Effector memory CD8-positive, alpha-beta T cell (primary cell): ENCODE measurements at places on chromosomes 7 and 10.

DNA sequence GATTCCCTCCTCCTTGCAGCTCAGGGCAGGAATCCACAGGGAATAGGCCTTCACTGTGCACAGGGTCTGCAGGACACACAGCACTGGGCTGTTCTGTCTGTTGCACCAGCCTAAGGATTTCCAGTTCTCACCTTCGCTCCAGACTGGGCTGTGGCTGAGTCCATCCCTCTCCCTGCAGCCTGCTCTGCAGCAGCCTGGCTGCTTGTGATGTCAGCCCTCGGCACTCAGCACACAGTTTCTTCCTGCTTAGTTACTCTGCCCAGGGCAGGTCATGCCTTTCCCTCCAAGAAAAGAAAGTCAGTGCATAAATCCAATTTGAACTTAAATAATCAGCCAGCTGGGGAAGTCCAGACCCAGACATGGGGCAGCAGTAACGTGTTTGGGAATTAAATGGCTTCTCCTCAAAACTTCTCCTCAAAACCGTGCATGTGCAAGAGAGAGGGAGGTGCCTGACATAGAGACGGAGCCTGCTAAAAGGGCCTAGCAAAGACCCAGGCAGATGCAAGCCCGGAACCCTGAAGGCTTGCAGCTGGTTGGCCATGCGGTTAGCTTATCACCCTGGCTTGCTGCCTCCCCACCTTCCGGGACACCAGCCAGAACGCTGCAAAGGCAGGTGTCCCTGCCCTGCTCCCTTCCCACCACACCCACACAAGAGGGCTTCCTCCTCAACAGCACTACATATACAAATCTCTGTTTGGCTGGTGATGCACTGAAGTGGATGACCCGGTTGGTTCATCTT lies 10.9 kb upstream of the GDF2 start:
- DNase-seq = peak; percentile 5

DNA sequence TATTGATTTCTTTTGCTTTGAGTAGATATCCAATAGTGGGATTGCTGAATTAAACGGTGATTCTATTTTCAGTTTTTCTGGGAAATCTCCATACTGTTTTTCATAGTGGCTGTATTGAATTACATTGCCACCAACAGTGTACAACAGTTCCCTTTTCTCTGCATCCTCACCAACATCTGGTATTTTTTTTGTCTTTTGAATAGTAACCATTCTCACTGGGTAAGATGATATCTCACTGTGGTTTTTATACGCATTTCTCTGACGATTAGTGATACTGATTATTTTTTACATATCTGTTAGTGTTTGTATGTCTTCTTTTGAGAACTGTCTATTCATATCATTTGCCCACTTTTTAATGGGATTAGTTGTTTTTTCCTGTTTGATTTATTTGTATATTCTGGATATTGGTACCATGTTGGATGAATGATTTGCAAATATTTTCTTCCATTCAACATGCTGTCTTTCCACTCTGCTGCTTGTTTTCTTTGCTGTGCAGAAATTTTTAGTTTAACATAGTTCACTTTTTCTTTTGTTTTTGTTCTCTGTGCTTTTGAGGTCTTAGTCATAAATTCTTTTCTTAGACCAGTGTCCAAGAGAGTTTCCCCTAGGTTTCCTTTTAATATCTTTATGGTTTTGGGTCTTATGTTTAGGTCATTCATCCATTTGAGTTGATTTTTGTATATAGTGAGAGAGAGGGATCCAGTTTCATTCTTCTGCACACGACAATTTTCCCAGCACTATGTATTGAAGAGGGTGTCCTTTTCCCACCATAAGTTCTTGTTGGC lies 584.7 kb downstream of the PHTF2 start:
- no peak for DNase-seq

GRCh38 chr7:18666107-18666728 lies 170.7 kb downstream of the HDAC9 start:
- DNase-seq = peak; percentile 62

DNA sequence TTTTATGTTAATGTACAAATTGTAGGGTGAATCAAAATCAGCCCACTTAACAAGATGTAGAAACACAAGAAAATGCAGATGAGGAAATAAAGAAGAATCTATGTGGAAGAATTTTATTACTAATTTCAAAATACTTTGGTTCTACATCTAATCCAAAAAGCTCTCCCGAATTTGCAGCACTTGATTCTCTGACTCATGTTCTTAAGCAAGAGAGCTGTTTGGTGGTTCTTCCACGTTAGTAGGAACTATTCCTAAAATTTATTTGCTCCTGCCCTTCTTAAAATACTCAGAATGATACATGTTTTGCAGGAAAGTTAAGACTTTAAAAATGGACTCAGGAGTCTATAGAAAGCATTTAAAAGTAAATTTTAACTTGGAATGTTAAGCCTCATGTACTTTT lies 91.8 kb downstream of the ZMYND11 start:
- no peak for DNase-seq

DNA sequence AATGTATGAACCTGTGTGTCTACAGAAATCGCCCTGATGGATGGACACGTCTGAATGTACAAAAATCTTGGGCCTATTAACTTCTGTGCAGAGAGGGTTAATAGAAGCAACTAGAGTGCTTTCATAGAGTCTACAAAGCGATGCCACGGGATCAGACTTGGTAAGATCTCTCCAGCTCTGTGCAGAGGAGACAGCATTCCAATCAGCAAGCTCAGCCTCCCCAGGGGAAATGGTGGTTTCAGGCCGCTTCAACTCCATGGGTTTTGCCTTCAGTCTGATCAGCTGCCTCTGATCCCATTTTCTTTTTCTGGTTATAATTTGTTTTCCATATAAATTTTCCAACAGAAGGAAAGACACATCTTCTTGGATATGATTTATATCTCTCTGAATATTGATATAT lies 35.1 kb upstream of the COBL start:
- DNase-seq = no peak

GRCh38 chr10:88744002-88744401 lies 15.8 kb upstream of the LIPN start:
- DNase-seq = no peak

- DNase-seq = peak; percentile 5
Measured at GRCh38 chr7:39733881-39734632, 110.7 kb downstream of the RALA start.

DNA sequence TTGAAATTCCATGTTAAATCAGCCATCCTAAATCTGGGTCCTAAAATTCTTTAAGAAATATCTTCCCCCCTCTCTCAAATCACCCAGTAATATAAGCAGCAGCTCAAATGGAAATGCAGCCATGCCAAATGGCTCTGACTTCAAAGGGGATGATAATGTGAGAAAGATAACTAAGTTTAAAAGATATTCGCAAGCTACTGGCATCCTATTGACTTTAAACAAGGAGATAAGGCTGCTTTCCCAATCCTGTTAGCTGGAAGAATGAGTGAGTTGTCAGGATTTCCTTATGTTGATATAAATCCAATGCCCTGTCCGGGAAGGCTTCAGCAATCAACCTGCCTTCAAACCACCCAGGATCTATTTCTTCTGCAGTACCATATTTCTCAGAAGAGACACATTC lies 172.0 kb downstream of the FANK1 start:
- DNase-seq = no peak

GRCh38 chr10:77798940-77799339 lies 127.6 kb downstream of the DLG5 start:
- DNase-seq = no peak

- DNase-seq = no peak
Measured at GRCh38 chr7:18210377-18210776, 182.7 kb upstream of the PRPS1L1 start.

DNA sequence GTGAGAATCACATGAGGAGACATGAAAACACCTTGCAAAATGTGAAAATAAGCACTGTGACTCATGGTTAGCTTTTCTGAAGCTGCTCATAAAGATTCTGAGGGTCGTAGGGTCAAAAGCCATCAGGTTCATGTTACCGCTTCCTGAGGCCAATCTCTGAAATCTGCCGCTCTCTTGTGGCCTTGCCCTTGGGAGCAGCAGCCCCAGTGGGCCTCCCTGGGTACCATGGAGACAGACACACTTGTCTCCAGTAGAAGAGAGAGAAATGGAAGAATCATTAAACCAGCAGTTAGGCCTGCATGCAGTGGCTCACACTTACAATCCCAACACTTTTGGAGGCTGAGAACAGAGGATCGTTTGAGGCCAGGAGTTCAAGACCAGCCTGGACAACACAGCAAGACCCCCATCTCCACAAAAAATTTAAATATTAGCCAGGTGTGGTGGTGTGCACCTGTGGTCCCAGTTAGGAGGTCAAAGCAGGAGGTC lies 42.8 kb downstream of the NIPSNAP2 start:
- no peak for DNase-seq

- no peak for DNase-seq
Measured at GRCh38 chr7:46478046-46478445, 557.0 kb upstream of the IGFBP3 start.

- no peak for DNase-seq
Measured at GRCh38 chr7:20299647-20300312, 30.9 kb upstream of the ITGB8 start.

DNA sequence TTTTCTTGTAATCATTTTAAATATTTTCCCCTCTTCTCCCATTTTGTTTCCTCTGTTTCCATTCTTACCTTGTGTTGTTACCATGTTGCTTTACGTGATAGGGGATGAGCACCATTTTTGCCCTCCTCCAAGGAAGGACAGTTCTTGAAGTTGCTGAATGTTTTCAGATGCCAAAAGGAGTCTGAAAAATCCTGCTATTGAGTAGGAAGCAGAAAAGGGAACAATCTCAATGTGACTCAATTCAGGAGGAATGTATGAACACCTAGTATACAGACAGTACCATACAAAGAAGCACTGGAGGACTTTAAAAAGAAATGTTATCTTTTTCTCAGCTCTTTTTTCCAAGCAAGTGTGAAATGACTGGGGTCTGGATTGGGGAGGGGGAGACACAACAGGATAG lies 5.1 kb upstream of the NAMPT start:
- no peak for DNase-seq

- DNase-seq = no peak
Measured at GRCh38 chr10:117130862-117131375, 7.2 kb downstream of the VAX1 start.

- no peak for DNase-seq
Measured at GRCh38 chr7:139739863-139740597, 37.8 kb downstream of the HIPK2 start.

- no peak for DNase-seq
Measured at GRCh38 chr10:86670290-86670811, 2.0 kb downstream of the LDB3 start.

DNA sequence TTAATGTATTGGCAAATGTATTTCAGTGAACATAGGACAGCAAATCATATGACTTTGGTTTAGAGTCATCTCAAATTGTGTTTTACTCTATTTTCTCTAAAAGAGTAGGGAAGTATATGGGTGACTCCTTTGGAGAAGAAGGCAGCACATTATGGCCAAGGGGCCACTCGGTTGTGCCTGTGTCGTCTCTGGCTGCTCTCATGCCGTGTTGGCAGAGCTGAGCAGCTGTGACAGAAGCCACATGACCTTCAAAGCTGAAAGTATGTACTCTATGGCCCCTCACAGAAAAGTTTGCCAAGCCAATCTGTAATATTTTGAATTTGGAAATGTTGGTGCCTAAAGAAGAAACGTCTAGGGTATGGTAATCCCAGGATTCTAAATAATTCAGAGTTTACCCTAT lies 47.5 kb downstream of the TASOR2 start:
- no peak for DNase-seq

DNA sequence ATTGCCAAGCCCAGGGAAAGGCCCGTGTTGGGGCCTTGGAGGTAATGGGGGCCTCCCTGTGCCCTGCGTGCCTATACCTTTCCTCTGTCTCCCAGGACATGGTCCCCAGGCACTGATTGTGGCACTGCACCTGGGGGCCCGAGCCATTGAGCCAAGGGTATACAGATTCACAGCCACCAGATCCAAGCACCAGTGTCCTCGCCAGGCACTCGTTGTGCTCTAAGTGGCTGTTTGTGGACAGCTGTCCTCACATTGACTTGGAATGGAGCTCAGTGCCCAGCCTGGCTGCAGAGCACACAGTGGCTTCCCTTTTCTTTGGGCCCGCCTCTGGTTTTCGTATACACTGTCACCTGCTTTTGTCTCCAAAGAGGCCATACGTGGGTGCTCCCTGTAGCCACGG lies 72.0 kb upstream of the BTBD16 start:
- DNase-seq = no peak

GRCh38 chr10:44824607-44825006 lies 86.5 kb upstream of the TMEM72 start:
- DNase-seq = no peak

DNA sequence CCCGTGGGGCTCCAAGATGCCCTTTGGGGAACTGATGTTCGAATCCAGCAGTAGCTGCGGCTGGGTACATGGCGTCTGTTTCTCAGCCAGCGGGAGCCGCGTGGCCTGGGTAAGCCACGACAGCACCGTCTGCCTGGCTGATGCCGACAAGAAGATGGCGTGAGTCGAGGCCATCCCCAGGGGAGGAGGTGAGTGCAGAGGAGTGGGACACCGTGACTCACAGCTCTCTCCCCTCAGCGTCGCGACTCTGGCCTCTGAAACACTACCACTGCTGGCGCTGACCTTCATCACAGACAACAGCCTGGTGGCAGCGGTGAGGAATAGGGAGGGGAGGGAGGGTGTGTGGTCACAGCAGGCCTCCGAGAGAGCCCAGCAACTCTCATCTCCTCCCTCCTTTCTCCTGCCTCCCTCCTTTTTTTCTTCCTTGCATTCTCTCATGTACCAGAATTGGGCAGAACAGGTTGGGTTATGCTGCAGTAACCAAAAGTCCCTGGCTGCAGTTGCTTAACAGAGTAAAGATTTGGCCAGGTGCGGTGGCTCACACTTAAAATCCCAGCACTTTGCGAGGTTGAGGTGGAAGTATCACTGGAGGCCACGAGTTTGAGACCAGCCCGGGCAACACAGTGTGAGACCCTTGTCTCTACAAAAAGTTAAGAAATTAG lies 16.5 kb downstream of the ARPC1B start:
- DNase-seq = no peak

- no peak for DNase-seq
Measured at GRCh38 chr10:111475720-111476119, 398.9 kb downstream of the ADRA2A start.

GRCh38 chr7:38179776-38180226 lies 1.8 kb downstream of the STARD3NL start:
- DNase-seq = no peak

DNA sequence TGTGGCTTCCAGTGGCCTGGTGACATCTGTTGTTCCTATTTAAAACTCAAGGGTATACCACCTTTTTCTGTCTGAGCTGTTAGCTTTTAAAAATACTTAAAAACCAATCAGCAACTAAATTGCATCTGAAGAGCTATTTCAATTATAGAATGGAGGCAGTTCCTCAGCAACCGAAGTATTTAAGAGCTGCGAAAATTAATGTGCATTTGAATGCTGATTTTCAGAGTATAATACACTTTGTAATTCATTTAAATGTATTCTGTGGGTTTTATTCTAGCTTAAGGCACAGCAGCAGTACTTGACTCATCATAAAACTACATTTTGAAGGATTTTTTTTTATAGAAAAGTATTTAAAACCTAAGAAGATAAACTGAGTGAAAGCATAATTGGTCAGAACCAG lies 404.9 kb upstream of the PRKCQ start:
- DNase-seq = no peak
